Smooth muscle cell of trachea (primary cell): ENCODE measurements at places on chromosomes 7 and 10. TPM values are rescaled to one million over a fixed set of nuclear protein-coding genes. Genes with fewer than 3 reads are reported as not detected.

SLC29A4 gene
- 1.7 and 7.1 TPM in 2 replicates for total RNA-seq

ZFAND2A gene
- 10.6 and 13.4 TPM in 2 replicates for total RNA-seq

C7orf33 gene
- total RNA-seq = not detected in 2 replicates

MKI67 gene
- total RNA-seq = 1.8 and 27.9 TPM in 2 replicates

BAZ1B gene
- total RNA-seq = 50.4 and 61.8 TPM in 2 replicates

CROT gene
- 20.7 and 23.7 TPM in 2 replicates for total RNA-seq

BNIP3 gene
- total RNA-seq = 152 and 162 TPM in 2 replicates

FAM107B gene
- total RNA-seq = 31.6 and 50.0 TPM in 2 replicates

GNGT1 gene
- total RNA-seq = not detected in 2 replicates

PTPRN2 gene
- total RNA-seq = 0.29 and 0.50 TPM in 2 replicates

PPIF gene
- total RNA-seq = 25.7 and 40.4 TPM in 2 replicates

UTF1 gene
- total RNA-seq = not detected in 2 replicates

HPS6 gene
- 41.7 and 62.5 TPM in 2 replicates for total RNA-seq

COL26A1 gene
- not detected in 2 replicates for total RNA-seq
